Stimulated activated CD8-positive, alpha-beta memory T cell treated with anti-CD3 and anti-CD28 coated beads, Interleukin-7, amount 100 ng/mL, for 1 hour (primary cell): ENCODE measurements at places on chromosomes 3 and 15.

- no peak for DNase-seq
These were observed 62.7 kb downstream of the TASOR start for GRCh38 chr3:56620371-56620770.

DNA sequence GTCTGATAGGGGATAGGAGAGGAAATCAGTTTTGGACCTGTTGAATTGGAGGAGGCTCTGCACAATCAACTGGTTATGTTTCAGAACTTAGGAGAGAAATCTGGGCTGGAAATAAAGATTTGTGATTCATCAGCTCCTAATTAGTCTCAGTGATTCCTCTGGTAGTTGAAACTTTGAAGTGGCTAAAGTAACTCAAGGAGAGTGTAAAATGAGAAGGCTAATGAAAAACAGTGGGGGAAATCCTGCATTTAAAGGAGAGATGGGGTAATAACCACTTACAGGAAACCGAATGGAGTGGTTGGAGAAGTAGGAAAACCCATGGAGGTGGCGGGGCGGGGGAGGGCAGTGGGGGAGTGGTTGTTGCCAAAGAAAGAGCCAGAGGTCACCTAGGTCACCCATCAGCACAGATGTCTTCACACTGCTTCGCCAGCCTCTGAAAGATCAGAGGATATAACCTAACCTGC is 32.6 kb downstream of the MAP2K5 start:
- DNase-seq: no peak

GRCh38 chr15:36347272-36347858 is 232.1 kb upstream of the CDIN1 start:
- no peak for DNase-seq

- DNase-seq: no peak
These were observed 136.3 kb downstream of the TMCO5A start for GRCh38 chr15:38070778-38071177.

GRCh38 chr3:138479438-138479863 is 45.0 kb downstream of the ESYT3 start:
- DNase-seq: no peak

- no peak for DNase-seq
These were observed 35.8 kb downstream of the COL8A1 start for GRCh38 chr3:99674086-99674789.

DNA sequence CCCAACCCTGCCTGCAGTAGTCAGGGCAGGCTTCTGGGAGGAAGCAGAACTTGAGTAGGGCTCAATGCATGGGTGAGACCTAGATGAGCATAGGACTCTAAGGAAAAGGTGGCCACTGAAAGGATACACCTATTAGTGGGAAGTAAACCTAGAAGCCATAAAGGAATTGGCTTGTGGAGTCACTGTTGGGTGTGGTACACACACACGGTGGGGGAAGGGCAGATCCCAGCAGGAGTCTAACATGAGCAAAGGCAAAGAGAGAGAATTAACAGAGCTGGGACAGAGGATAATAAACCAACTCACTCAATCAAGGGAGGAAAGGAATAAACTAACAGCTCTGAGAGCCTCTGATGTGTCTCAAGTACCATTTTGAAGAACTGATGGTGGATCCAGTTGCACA is 23.1 kb downstream of the DAPK2 start:
- DNase-seq: no peak

GRCh38 chr15:38667890-38668850 is 103.6 kb upstream of the RASGRP1 start:
- DNase-seq: no peak

GRCh38 chr15:40968290-40969085 is 15.2 kb downstream of the CHAC1 start:
- no peak for DNase-seq
